ENCODE measurements at places on chromosomes 7 and 10.

- DNase-seq: no peak
These were observed 1.6 kb upstream of the EPC1 start for GRCh38 chr10:32348297-32349198.

DNA sequence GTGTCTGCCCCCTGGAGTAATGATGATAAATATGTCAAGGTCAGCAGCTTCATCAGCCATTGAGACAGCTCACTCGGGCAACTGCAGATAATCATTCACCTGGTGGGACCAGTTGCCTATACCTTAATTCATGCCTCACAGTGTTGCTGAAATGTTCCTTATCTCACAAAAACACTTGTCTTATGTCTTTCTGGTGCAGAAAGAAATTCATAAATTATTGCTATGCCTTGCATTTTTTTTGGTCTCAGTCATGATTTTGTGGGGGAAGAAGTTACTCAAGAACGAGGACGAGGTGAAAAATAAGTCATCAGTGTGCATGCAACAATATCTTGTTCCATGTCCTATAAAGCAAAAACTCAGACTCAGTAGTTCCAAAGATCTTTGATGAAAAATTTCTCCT lies 16.0 kb downstream of the TRIL start:
- DNase-seq: no peak

GRCh38 chr7:77318019-77318418 lies 98.1 kb downstream of the GSAP start:
- DNase-seq: no peak

DNA sequence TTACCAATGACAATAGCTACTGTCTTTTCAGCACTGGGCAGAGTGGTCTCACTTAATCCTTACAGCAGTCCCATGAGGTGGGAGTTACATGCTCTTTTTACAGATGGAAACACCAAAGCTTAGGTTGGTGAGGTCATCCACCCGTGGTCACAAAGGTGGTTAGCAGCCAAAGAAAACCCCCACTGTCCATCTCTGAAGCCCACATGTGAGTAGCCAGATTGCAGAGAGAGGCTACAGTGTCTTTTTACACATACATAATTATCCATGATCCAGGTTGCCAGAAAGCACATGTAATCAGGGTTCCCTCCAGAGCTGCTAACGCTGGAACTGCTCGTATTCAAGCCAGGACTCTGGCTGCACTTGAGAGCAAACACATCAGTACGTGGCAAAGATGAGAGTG lies 24.6 kb upstream of the ANKRD2 start:
- DNase-seq: no peak
